Large intestine (tissue), 12 donors: ENCODE measurements at places on chromosomes 3 and 15. TPM values are rescaled to one million over a fixed set of nuclear protein-coding genes. Genes with fewer than 3 reads are reported as not detected.

Gene MRPL47
- 39.1 TPM for polyA plus RNA-seq

Gene IL5RA
- 0.28 TPM for polyA plus RNA-seq

Gene NDN
- 67.1 TPM for polyA plus RNA-seq

Gene CYP1A2
- not detected for polyA plus RNA-seq

Gene XIRP1
- polyA plus RNA-seq: 0.19 TPM

Gene C3orf49
- polyA plus RNA-seq: 0.33 TPM

Gene ISLR2
- polyA plus RNA-seq: 4.9 TPM

Gene TRPC1
- polyA plus RNA-seq: 8.9 TPM

Gene RAB6B
- polyA plus RNA-seq: 8.8 TPM

Gene RAB8B
- 23.2 TPM for polyA plus RNA-seq

Gene TGM5
- polyA plus RNA-seq: 0.03 TPM

Gene CSPG4
- 6.9 TPM for polyA plus RNA-seq

Gene GNB4
- 17.7 TPM for polyA plus RNA-seq

Gene CHAC1
- 1.4 TPM for polyA plus RNA-seq

Gene LINGO1
- 25.0 TPM for polyA plus RNA-seq

Gene BMF
- polyA plus RNA-seq: 9.2 TPM

Gene MCCC1
- polyA plus RNA-seq: 29.1 TPM

Gene FGF7
- 15.9 TPM for polyA plus RNA-seq

Gene EPM2AIP1
- polyA plus RNA-seq: 22.8 TPM

Gene KLHL25
- polyA plus RNA-seq: 5.6 TPM

Gene DAZL
- polyA plus RNA-seq: not detected

Gene SMCO1
- polyA plus RNA-seq: not detected

Gene IGSF10
- polyA plus RNA-seq: 1.7 TPM

Gene LIPC
- polyA plus RNA-seq: 0.25 TPM

Gene MKRN2OS
- polyA plus RNA-seq: 5.1 TPM

Gene ZNF80
- polyA plus RNA-seq: 0.03 TPM

Gene GNAI2
- polyA plus RNA-seq: 118 TPM
